ENCODE measurements at places on chromosomes 11 and 22.

GRCh38 chr11:95193541-95193940 is 37.5 kb downstream of the SESN3 start:
- DNase-seq, result no peak

GRCh38 chr11:117483372-117483771 is 155.7 kb downstream of the CEP164 start:
- no peak for DNase-seq

GRCh38 chr11:749731-750130 is 2.5 kb downstream of the TALDO1 start:
- no peak for DNase-seq

DNA sequence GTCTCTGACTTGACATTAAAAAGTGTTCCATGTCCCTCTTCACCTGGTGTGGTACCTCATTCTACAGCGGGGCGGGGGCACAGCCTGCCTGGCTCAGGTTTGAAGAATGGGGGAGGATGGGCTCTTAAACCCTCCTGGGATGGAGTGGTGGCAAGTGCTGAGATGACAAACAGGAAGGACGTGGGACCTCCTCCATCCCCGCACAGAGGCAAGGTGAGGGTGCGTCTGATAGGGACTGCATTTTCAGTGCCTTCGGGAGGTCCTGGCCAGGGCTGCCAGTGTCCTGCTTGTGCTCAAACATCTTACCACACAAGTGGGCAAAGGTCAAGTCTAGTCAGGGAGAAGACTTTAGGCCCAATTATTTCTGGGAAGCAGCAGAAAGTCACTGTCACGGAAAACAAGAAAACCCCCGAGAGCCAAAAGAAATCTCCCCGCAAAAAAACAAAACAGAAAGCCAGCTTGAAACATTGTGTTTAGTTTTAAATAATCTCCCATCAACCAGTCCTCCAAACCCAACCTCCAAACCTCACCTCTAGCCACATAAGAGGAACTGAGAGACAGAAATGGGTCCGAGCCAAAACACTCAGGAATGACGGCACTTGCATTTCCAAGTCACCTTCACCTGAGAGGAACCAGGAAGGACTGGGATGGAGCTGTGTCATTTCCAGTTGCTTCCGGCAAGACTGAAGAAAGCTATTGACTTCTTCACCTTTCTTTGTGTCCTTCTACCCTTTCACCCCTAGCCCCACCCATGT is 966.5 kb downstream of the NTM start:
- DNase-seq, result no peak

DNA sequence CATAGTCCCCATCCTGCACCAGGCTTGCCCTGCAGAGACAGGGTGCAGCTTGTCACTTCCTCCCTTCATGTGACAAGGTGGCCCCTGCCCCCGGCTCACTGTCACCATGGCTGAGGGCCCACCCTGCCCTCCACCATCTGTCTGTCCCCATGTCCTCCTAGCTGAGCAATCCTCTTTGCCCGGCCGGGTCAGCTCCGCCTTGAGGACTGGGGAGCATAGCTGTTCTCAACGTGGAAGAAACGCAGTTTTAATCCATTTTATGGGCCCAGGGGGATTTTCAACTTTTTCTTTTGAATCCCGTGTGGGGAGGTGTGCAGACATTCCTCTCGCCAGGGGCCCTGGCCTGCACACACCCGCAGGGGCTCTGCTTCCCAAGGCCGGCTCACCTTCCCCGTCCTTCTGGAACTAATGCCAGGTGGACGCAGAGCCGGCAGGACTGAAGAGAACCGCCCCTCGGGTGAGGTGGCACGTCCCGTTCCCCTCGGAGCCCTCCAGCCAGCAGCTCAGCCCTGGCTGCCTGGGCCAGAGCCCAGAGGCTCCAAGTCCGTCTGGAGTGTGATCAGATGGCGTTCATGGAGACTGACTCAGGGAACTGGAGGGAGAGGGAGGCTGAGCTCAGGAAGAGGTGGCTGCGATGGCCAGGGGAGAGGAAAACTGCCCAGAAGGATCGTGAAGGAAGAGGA is 1108.7 kb downstream of the BRD1 start:
- no peak for DNase-seq

GRCh38 chr11:59610289-59610688 is 5.3 kb downstream of the OSBP start:
- DNase-seq, result no peak

DNA sequence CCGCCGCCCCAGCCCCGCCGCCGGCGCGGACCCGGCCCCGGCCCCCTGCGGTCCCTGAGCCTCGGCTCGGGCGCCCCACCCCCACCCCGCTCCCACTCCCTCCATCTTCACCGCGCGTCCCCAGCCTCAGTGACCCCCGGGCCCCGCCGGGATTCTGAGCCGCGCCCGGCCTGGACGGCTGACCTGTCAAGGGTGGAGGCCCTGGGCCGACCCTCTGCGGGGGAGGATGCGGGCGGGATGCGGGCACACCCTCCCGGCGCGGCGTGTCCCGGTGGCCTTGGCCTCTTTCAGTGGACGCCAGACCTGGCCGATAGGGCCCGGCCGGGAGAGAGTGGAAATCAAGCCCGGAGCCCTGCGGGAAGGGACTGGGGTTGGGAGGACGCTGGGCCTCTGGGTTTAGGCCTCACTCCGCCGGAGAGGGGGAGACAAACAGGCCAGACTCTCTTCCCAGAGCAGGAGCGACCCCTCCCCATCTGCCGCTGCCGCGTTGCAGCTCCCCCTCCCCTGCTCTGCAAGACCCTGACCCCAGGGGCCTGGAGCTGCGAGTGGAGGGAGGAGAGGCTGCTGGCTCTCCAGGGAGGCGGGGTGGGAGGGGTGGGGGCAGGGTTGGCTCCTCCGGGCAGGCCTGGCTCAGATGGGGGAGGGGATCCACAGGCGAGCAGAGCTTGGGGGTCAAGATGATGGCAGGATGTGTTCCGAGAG is 525 bp downstream of the MAPK8IP2 start:
- DNase-seq, result no peak

DNA sequence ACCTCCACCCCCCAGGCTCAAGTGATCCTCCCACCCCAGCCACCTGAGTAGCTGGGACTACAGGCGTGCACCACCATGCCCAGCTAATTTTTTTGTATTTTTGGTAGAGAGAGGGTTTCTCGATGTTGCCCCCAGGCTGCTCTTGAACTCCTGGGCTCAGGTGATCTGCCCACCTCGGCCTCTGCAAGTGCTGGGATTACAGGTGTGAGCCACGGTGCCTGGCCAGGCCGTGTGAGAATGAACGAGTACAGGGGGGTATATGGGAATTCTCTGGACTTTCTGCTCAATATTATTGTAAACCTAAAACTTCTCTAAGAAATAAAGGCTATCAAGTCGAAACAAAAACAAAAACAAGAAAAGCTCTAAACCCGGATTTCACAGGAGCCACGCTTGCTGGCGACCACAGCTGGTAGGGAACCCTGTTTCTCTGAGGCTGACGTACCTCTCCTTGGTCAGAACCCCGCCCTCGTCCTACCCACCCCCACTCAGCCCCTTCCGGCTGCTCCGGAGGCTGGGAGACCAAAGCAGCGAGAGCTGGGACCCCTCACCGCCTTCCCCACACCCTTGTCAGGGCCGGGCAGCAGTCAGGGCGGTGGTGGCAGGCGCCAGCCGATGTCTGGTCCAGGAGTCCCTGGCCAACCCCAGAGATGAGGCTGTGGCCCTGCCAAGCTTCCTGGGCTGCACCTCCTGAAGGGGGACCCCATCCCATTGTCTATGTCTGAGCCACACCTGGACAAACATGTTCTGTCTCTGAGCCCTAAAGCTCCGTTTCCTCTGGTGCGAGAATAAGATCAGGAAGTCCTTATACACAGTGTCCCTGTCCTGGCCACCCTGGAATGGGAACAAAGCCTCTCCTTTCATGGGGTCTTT is 52.1 kb downstream of the LINC01488 start:
- no peak for DNase-seq

- no peak for DNase-seq
These were observed 84.1 kb downstream of the FBLN1 start for GRCh38 chr22:45586651-45587405.

DNA sequence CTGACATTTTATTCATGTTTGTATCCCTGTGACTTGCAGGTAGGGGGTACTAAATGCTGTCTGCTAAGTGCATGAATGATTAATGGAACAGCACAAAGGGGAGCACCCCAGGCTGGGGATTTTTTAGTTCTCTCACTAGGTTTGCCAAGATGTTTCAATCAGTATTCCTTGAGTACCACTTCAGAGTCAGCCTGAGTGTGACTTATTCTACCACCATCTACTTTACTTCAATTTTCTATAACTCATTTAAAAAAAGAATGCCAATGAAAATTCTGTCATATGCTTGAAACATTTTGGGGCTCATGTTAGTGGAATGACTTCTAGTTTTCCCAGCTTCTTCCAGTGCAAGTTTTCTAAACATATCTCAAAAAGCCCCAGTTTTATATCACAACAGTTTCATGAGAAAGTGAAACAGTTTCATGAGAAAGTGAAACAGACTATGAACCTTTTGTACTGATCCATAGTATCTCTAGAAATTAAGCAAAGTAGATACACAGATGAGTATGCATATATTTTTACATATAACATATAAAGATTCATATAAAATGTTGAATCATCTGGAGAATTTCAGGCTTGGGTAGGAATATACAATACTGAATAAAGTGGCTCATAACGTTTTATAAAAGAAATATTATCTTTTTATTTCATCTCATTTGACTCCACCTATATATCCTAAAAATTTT is 252.4 kb downstream of the GRM5 start:
- DNase-seq, result no peak

DNA sequence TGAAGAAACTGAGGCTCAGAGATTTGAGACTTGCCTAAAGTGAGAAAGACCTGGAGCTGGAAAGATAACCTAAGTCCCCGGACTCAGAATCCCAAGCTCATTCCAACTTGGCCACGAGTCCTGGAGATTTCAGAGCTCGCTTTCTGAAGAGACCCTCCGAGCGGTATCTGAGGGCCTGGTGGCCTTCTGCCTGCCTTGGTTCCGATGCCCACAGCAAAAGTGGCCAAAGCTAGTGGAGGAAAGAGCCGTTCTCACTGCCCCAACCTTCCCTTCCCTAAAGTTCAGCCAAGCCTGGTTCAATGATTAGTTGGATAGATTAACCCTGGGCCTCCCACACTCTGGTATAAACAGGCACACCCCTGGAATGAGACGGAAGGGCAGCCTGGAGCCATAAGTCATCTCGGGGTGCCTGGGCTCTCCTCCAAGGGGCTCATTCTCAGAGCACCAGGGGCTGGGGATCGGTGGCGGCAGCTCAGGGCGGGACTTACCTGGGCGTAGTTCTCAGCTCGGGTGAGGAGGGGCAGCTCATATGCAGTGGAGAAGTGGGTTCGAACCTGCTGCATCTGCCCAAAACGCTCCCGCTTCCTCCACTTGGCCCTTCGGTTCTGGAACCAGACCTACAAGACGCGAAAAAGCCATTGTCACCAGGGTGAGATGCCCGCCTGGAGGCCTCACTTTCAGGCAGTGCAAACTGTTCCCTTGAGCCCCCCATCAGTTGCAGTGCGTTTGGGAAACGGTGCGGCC is 42.8 kb downstream of the ALX4 start:
- DNase-seq, result no peak

DNA sequence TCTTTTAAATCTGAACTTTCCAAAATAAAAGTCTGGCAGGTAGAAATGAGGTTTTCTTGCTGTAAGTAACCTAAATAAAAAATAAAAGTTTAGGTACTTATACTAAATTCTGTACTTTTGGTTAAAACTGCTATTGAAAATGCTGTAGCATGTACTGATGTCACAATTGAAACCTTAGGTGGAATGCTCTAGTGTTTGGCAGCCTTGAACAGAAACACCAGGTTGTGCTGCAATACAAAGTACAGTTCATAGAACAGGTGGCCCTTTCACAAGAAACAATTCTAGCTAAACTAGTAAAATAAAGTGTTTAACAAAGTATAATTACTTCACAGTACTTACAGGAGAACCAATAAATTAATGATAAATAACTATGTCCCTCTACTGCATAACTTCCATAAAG is 25.1 kb downstream of the NPAT start:
- no peak for DNase-seq

DNA sequence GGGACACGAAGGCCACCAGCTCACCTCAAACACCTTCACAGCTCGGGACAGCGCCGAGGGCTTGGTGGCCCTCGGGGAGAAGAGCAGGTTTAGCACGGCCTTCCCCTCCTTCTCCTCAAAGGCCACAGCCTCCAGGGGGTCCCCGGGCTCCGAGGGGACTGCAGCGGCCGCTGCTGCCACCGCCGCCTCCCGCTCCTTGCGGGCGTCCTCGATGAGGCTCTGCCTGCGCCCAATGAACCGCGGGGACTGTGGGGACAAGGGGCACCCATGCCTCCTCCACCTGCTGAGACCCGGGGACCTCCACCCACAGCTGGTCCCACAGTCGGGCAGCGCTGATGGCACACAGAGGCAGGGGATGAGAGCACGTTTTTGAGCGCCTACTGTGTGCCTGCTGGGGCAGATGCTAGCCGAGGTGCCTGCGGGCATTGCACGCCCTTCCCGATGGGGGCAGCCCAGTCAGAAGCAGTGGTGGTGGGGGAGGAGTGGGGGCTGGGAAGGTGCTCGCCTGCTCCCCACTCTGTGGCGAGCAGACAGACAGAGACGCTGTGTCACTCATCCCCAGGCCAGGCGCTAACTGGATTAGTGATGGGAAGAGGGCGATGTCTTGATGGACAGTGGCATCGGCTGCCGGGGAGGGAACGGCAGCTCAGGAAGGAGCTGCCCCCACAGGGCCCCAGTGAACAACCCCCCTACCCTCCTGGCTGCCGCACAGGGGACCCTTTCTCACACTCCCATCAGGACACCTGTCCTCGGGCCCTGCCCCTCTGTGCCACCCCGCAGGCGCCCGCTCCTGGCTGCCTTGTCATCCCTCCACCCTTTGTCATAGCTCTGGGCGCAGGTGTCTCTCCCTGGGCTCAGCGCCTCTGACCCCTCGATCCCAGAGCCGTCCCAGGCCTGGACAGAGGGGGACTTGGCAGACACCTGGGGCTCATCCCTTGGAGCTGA is 1.7 kb downstream of the TH start:
- DNase-seq, result no peak

DNA sequence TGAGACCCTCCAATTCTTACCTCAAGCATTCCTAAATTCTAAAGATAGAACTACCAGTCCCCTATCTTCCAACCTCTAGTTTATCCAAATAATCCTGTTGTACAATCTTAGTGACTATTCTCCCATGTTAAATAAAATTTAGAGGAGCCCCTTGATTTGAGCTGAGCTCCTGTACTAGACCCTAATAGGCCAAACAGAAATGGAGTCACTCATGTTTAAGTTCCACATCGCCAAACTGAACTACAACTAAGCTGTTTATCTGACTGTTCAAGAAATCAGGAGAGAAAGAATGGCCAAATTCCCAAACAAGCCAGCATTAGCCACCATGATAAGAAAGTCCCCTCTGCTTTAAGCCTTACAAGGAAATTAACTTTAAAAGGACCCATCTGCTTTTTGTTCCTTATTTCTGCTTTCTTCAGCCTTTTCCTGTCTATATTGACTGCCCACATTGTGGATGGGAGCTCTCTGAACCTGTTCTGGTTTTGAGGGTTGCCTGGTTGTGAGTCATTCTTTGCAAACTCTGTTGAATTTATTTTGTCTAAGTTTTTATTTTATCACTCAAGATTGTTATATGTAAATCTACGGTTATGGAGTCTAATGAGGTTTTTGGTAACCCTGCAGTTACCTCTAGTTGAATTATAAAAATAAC is 90.4 kb downstream of the TTC28 start:
- DNase-seq, result no peak

- DNase-seq, result no peak
These were observed 30.9 kb upstream of the PDE3B start for GRCh38 chr11:14612694-14613093.

- no peak for DNase-seq
These were observed 29.1 kb upstream of the LMO2 start for GRCh38 chr11:33920838-33921613.

GRCh38 chr11:17161515-17161914 is 46.3 kb downstream of the PIK3C2A start:
- no peak for DNase-seq

Measured in NCI-H1092 treated with DMSO at 0.1 percent for 48 hours (cell line).